Endothelial cell (in vitro differentiated cells): ENCODE measurements at places on chromosomes 11 and 22. TPM values are rescaled to one million over a fixed set of nuclear protein-coding genes. Genes with fewer than 3 reads are reported as not detected.

The LRRC55 gene
- 4.7 TPM for total RNA-seq

The OAF gene
- 15.5 TPM for total RNA-seq

The TRPC6 gene
- total RNA-seq, result 0.51 TPM

The HEPHL1 gene
- total RNA-seq, result not detected

The APLNR gene
- 48.8 TPM for total RNA-seq

The DRICH1 gene
- total RNA-seq, result not detected

The DEFB131B gene
- not detected for total RNA-seq

GRCh38 chr22:20205464-20205963 lies 54.7 kb upstream of the CCDC188 start:
- no peak overlapping the region for H3K4me3 ChIP-seq
- DNase-seq, result no peak
- H3K27ac ChIP-seq, result no peak overlapping the region
- H3K4me1 ChIP-seq, result peaks cover 15% of the 10 kb centered on the region

GRCh38 chr11:94405062-94405833 lies 4.0 kb upstream of the GPR83 start:
- no peak overlapping the region for H3K4me3 ChIP-seq
- no peak for DNase-seq
- no peak overlapping the region for H3K27ac ChIP-seq
- peaks cover 18% of the 10 kb centered on the region for H3K4me1 ChIP-seq
- peaks cover 14% of the 10 kb centered on the region for H3K36me3 ChIP-seq

- DNase-seq, result no peak
- H3K4me3 ChIP-seq, result no peak overlapping the region
- H3K27me3 ChIP-seq, result no peaks in the 10 kb centered on the region
- H3K4me1 ChIP-seq, result no peaks in the 10 kb centered on the region
Measured at GRCh38 chr11:3745161-3745560, 52.2 kb downstream of the NUP98 start.

GRCh38 chr22:45781459-45781858 lies 109.8 kb downstream of the ATXN10 start:
- H3K27ac ChIP-seq, result no peak overlapping the region
- no peaks in the 10 kb centered on the region for H3K4me1 ChIP-seq
- H3K36me3 ChIP-seq, result peaks cover 3% of the 10 kb centered on the region
- DNase-seq, result no peak
- no peak overlapping the region for H3K4me3 ChIP-seq

- H3K27ac ChIP-seq, result no peak overlapping the region
- peaks cover 6% of the 10 kb centered on the region for H3K27me3 ChIP-seq
- no peaks in the 10 kb centered on the region for H3K4me1 ChIP-seq
- H3K4me3 ChIP-seq, result no peak overlapping the region
- H3K36me3 ChIP-seq, result peaks cover 29% of the 10 kb centered on the region
- DNase-seq, result no peak
Measured at GRCh38 chr11:255176-255575, 18.4 kb downstream of the PSMD13 start.

DNA sequence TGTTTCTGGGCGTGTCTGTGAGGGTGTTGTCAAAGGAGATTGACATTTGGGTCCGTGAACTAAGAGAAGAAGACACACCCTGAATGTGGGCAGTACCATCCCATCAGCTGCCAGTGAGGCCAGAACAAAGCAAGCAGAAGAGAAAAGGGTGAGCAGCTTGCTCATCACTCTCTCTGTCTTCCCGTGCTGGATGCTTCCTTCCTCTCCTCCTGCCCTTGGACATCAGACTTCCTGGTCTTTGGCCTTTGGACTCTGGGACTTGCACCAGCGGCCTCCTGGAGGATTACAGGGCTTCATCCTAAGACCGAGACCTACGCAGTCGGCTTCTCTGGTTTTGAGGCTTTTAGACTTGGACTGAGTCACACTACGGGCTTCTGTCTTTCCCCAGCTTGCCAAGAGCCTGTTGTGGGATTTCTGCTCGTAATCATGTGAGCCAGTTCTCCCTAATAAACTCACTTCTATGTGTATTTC lies 18.8 kb downstream of the APOL2 start:
- peaks cover 23% of the 10 kb centered on the region for H3K4me1 ChIP-seq
- H3K36me3 ChIP-seq, result no peaks in the 10 kb centered on the region
- peaks cover 3% of the 10 kb centered on the region for H3K27me3 ChIP-seq
- no peak overlapping the region for H3K4me3 ChIP-seq

DNA sequence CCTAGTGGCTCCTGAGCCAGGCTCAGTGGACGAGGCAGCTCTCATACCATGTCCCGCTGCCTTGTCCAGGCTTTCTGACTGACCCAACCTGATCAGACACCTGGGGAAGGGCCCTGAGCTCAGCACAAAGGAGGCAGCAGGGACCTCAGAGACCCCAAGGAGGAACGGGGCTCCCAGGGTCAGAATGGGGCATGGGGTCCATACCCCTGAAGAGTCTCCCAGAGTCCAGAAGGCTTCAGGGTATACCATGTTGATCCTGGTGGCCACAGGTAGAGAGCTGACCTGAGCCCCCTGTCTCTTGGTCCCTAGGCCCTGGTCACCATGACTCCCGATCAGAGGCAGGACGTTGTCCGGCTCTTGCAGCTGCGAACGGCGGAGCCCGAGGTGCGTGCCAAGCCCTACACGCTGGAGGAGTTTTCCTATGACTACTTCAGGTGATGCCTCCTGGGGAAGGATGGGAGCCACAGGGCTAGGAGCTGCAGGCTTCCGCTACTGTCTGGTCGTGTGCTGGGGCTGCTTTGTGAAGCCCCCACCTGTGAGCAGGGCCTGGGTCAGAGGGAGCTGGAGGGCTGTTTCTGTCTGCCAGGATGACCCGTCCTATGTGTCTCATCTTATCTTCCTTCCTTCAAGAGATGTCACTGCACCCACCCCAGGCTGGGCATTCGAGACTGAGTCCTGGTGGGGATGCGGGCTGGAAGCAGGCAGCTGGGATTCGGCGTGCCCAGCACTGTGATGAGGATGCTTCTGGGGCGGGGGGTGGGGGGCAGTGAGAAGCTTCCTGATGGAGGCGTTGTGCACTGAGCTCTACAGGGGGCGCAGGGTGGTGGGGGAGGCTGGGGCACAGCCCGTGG lies 74.2 kb downstream of the MYO7A start:
- peaks cover 15% of the 10 kb centered on the region for H3K36me3 ChIP-seq
- peaks cover 16% of the 10 kb centered on the region for H3K4me1 ChIP-seq
- no peak for DNase-seq
- peaks cover 13% of the 10 kb centered on the region for H3K27me3 ChIP-seq
- H3K27ac ChIP-seq, result no peak overlapping the region
- no peak overlapping the region for H3K4me3 ChIP-seq

- no peak for DNase-seq
- no peaks in the 10 kb centered on the region for H3K36me3 ChIP-seq
- H3K27ac ChIP-seq, result no peak overlapping the region
- peaks cover 25% of the 10 kb centered on the region for H3K4me1 ChIP-seq
- H3K27me3 ChIP-seq, result peaks cover 3% of the 10 kb centered on the region
- no peak overlapping the region for H3K4me3 ChIP-seq
Measured at GRCh38 chr11:95296621-95297025, 65.6 kb upstream of the SESN3 start.

DNA sequence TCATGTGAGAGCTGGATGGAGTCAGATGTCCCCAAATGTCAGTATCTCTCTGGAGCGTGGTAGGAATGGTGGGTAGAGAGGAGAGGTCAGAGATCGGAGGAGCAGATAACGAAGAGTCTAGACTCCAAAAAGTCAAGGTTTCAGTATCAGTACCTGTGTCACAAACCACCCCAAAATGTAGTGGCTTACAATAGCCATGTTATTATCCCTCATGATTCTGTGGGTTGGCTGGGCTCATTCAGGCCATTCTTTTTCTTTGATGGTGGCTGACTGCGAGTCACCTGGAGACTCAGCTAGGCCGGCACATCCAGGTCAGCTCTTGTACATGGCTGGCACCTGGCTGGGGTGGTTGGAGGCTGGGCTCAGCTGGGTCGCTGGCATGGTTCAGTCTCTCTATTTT lies 7.3 kb upstream of the SSTR3 start:
- no peak overlapping the region for H3K27ac ChIP-seq
- no peak overlapping the region for H3K4me3 ChIP-seq
- DNase-seq, result no peak
- peaks cover 10% of the 10 kb centered on the region for H3K4me1 ChIP-seq
- H3K36me3 ChIP-seq, result peaks cover 4% of the 10 kb centered on the region

GRCh38 chr22:40241200-40241763 lies 63.6 kb downstream of the TNRC6B start:
- H3K4me1 ChIP-seq, result peaks cover 8% of the 10 kb centered on the region
- H3K27me3 ChIP-seq, result no peaks in the 10 kb centered on the region
- H3K4me3 ChIP-seq, result no peak overlapping the region
- H3K36me3 ChIP-seq, result peaks cover 3% of the 10 kb centered on the region
- H3K27ac ChIP-seq, result no peak overlapping the region

DNA sequence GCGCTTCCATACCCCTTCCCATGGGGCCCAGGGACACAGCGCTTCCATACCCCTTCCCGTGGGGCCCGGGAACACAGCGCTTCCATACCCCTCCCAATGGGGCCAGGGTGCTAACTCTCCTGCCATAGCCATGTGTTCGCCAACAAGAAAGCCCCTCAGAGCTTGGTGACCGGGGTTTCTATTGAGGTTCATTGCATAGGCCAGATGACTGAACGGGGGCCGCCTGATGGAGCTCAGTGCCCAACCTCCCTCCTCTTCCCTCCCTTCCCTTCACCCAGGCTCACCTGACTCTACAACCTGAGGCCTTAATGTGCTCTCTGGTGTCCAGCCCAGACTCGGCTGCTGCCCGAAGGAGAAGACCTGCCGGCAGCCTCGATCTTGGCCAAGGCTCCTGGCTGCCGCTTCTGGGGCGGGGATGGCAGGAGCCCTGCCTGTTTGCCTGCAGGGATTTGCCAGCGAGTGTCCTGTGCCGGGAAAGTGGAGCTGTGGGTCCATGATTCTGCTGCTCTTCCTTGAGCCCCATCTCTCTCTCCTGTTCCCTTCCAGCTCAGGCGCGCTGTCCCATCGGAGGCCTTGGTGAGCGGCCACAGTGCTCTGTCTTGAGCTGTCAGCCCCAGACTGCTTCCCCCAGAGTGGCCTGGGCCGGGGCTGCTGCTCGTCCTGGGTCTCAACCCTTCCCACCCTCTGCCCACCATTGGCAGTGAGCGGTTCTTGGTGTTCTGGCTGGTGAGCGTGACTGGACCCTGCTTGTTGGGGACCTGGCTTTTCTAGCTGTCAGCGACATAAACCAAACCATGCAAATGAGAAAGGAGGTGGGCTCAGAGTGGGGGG lies 267.0 kb downstream of the TBC1D22A start:
- no peak overlapping the region for H3K27ac ChIP-seq
- H3K36me3 ChIP-seq, result peaks cover 7% of the 10 kb centered on the region
- no peaks in the 10 kb centered on the region for H3K4me1 ChIP-seq
- peaks cover 6% of the 10 kb centered on the region for H3K27me3 ChIP-seq
- no peak for DNase-seq
